ENCODE measurements at places on chromosomes 1 and 21.

DNA sequence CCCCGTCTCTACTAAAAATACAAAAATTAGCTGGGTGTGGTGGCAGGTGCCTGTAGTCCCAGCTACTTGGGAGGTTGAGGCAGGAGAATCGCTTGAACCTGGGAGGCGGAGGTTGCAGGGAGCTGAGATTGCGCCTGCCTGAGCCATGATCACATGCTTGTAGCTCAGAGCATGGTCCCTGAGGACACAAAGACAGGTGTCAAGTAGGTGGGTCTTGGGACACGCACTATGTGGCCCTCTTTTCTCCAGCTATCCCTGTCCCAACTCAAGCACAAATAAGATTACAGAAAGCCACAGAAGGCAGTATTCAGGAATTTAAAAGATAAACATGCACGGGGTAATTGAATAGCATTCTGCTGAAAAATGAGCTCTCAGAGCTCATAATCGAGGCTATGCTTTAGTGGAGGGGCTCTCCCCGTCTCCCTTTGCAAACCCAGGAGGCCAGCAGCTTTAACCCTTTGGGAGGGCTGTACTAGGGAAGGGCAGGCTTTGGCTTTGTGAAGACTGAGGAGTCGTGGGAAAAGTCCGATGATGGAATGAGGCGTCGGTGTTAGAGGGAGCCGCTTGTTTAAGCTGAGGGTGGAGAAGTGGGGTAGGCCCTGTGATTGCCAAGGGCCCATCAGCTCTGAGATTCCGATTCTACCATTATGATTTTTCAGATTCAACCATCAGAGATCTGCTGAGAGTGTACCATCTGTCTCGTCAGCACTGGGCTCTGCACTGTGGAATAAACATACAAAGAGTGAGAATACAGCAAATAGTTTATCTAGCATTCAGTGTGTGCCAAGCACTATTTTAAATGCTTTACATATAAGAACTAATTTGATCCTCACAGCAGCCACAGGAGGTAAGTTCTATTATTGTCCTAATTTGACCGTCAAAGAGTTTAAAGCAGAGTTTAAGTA lies 59.7 kb upstream of the CD34 start:
- DNase-seq, result no peak

DNA sequence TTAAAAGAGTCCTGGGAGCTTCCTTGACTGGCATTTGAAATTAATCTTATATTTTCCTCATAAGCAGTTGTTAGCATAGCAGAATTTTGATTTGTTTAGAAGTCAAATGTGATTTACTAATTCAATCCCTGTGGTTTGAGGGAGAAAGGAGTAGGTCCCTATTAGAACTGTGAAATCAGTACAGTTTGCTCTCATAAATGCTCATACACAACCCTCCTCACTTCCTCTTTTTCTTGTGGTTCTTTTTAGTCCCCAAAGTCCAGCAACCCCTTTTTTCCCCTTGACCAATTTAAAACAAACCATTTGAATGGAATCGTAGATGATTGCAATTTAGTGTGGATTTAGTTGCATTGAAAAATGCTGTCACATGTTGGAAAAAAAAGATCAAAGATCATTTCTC lies 9.2 kb upstream of the IFI44 start:
- DNase-seq, result no peak

DNA sequence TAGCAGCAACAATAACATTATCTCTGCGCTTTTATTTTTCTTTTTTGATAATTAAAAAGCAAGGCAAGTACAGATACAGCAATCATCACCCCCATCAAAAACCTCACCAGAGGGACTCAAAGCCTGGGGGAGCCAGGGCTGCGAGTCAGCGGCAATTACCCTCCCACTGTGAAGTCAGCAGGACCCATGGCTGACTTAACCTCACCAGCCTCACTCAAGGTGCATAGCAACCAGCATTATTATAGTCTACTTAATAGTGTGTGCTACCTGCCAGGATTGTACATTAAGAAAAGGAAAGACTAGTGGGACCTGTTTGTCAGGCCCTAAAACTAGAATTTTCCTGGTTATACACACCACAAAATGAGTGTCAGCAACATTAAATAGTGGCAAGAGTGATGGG lies 28.9 kb upstream of the SERBP1 start:
- DNase-seq, result no peak

- DNase-seq, result no peak
Observed at GRCh38 chr1:94528299-94528698, 13.3 kb downstream of the F3 start.

DNA sequence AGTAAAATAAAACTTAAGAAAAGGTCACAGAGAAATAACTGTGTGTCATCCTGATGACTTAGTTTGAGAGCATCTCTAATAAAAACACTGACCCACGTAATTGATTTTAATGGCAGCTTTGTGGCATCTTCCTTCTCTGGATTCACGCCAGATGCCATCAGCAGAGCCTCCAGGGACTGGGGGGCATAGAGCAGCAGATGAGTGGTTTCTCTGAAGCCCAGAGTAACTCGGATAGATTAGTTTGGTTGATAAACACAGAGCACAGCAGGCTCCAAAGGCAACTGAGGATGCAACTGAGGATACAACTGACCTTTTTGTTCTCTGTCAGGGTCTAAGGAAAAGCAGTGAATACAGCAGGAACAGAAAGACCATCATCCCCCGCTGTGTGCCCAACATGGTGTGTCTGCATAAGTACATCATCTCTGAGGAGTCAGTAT lies 180.8 kb downstream of the RPS6KC1 start:
- DNase-seq, result no peak

GRCh38 chr1:90761156-90761555 lies 44.1 kb upstream of the BARHL2 start:
- DNase-seq, result no peak

- no peak for DNase-seq
Observed at GRCh38 chr1:40384413-40384762, 10.9 kb downstream of the SMAP2 start.

GRCh38 chr1:89088572-89088971 lies 23.6 kb upstream of the GBP1 start:
- no peak for DNase-seq

DNA sequence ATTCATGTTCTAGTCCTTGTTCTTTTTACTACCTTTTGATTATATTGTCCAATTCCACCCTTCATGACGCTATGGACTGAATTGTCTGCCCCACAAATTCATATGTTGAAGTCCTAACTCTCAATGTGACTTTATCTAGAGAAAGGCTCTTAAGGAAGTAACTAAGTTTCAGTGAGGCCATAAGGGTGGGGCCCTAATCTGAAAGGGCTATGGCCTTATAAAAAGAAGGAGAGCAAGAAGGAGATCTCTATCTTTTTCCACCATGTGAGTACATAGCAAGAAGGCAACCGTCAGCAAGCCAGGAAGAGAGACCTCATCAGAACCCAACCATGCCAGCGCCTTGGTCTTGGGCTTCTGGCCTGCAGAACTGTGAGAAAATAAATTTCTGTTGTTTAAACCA lies 95.9 kb downstream of the HIVEP3 start:
- DNase-seq, result no peak

GRCh38 chr21:46385846-46386733 lies 62.1 kb downstream of the PCNT start:
- no peak for DNase-seq

DNA sequence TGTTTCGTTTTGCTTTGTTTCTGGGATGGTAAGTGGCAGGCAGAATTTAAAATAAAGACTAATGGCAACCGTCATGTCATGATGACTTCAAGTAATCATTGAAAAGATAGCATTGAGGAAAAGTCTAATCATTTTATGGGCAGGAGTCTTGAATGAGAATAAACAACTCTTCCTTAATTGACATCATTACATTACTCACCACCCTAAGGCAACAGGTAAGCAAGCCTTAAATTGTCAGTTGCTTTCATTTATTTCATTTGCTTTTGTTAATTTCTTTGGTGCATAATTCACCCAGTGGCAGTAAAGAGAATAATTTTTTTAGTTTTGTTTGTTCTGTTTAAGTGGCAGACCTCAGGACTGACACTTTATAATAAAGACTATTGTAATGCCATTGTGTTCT lies 669.0 kb downstream of the RWDD3 start:
- DNase-seq, result no peak

DNA sequence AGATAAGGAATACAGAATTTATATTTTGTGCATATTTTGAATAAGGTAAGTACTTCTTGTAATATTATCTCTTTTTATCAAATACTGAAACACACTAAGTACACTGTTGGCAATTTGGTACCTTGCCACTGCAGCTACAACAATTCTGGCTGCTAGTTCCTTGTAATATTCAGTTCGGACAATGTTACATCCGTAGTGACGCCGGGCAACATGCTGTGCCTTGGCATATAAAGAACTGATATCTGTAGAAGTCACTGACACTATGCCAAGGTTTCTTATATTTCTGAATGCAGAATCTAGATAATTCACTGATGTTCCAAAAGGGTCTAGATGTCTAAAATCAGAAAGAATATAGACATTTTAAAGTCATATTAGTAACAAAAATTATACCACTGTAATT lies 17.5 kb downstream of the TRMT1L start:
- no peak for DNase-seq
